ENCODE measurements at places on chromosomes 11 and 22.

DNA sequence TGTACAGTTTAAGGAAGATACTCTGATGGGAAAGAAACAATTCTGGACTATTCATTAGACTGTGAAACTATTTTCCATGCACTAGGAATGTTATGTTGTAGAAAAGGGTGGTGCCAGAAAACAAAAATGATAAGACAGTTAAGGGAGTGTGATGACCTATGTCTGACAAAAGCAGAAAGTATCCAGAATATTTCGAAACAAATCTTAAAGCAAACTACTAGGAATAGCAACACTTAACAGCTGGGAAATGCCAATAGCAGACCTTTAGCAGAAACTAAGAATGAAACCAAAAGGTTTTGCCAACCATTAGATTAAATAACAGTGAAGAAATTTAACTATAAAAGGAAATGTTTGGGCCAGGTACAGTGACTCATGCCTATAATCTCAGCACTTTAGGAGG is 3.3 kb upstream of the ARHGAP20 start:
- no peak for DNase-seq

- peak; percentile 83 for DNase-seq
These were observed 19.5 kb downstream of the IL17REL start for GRCh38 chr22:49992921-49993648.

DNA sequence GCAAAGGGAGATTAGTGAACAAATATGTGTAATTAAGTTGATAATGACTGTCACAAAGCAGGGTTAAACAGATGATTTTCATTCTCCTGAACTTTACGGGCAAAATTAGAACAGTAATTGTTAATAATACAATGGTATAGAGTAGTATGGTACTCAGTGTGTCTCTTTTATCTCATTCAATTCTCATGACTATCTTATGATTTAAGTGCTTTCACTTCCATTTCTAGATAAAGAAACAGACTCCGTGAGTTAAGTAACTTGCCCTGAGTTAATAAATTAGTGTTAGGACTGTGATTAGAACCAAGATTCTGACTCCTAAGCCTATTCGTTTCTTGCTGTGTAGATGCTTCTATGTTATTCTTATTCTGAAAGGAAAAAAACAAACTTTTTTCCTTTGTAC is 22.0 kb downstream of the PIH1D2 start:
- DNase-seq, result no peak

- DNase-seq, result no peak
These were observed 135.9 kb downstream of the FDX1 start for GRCh38 chr11:110565357-110566336.

GRCh38 chr11:74464746-74465145 is 2.6 kb downstream of the KCNE3 start:
- DNase-seq, result no peak

- DNase-seq, result no peak
These were observed 1.7 kb upstream of the CAVIN3 start for GRCh38 chr11:6321961-6322362.

GRCh38 chr11:58688789-58689503 is 42.8 kb downstream of the GLYAT start:
- no peak for DNase-seq

DNA sequence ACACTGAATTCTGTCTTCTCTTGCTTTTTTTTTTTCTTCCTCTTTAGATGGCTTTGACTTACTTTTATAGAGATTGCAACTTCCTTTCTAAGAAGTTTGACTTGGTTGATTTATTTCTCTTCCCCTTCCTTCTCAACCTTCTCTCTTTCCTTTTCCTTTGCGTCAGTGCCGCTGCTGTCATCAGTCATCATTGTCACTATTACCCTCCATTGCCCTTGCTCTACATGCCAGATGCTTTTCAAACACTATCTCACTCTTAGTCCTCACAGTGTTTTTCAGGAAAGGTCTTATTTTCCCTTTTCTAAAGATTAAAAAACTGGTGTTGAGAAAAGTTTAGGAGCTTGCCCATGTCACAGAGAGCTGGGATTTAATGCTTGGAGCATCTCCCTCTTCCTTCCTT is 74.7 kb upstream of the C11orf87 start:
- DNase-seq, result no peak

DNA sequence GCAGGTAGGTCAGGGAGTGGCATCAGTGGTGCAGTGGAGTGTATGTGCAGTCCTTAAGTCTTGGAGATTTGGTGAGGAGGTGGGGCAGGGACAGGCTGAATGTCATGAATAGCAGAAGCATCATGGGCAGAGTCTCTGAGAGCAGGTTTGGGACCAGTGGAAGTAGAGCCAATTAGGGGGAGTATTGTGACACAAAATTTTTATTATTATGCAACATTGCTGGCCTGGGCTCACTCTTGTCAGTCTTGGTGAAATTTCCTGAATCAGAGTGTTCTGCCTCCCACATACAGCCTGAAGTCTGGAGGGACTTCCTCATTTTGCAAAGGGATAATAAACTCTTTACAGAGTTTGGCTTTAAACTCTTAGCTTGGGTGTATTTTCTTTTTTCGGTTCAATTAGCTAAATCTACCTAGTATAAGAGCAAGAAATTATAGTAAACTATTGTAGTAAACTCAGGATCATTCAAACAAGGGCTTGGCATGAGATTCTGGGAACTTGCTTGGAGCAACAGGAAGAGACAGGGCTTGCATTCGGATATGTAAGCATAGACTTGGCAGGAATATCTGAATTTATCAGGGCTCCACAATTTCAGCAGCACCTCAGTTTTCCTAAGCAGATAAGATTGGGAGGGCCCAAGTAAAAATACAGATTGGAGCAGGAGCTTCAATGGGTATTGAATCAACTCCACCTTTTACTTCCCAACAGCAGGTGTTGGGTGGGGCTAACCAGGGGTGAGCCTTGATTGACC is 67.7 kb downstream of the FDX1 start:
- no peak for DNase-seq

DNA sequence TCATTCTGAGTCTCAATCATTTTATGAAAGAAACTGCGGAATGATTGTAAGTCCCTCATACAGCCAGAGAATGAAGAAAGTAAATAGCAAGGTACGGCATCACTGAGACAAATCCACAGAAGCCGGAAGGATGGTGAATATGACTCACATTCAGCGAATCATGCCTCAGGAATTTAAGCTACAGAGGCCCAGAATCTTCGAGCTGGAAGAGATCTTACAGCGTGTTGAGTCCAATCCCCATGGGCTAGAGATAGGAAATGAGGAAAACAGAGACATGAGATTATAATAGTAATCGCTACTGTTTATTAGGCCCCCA is 173.2 kb downstream of the KIF18A start:
- DNase-seq, result peak; percentile 4

- DNase-seq, result peak; percentile 42
These were observed 111.4 kb upstream of the TBCEL start for GRCh38 chr11:120912504-120912903.

GRCh38 chr11:131681920-131682319 is 311.5 kb downstream of the NTM start:
- DNase-seq, result no peak

GRCh38 chr11:70112017-70112434 is 33.9 kb downstream of the ANO1 start:
- DNase-seq, result no peak

- peak; percentile 27 for DNase-seq
These were observed 13.1 kb downstream of the IFT27 start for GRCh38 chr22:36762687-36763260.

DNA sequence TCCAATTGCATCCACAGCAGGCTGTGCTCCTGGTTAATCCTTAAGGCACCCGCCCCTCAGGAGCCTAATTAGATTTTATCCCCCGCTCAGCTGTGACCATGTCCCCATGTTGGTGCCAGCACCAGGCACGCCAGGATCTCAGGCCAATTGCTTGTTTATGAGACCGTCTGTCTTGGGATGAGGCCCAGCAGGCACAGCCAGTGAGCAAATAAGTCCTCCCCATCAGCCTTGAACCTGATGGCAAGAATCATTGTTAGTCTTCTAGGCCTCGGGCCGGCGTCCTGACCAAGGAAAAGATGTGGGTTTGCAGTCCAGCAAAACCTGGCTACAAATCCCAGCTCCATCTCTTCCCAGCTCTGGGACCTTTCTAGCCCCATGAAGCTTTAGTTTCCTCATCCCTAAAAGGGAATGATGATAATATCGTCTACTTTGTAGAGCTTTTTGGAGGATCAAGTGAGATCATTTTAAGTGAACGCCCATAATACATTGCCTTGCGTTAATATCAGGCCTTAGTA is 57.3 kb downstream of the TP53I11 start:
- no peak for DNase-seq

DNA sequence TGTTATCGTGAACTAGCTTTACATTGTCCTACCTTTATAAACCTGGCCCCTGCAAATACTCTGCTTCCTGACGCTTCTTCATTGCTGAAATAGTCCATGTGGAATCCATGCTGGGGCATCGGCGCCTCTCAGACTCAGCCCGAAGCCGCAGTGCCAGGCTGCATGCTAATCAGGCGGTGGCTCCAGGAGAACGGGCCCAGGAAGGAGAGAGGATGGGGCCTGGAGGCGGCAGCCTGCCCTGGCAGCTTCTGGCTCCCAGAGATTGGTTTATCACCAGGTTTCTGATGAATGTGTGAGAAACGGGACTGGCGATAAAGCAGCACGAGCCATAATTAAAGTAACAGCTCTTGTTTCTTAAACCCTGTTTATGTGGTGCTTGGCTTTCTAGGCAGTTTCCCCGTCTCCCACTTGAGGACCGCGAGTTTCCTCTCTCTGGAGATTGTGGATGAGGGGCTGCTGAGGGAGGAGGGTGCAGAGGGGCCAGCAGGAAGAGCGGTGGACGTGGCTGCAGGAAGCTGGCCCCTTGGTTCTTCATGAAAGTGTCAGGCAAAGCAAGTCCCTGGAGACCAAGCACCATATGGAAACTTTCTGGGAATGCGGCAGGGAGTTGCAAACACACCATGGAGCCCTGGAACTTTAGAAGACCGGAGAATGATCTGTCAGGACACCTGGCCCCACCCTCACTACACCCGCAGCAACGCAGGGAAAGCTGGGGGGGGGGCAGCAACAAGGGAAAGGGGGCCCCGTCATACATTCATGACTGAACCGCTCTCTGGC is 93.4 kb downstream of the NTM start:
- no peak for DNase-seq

- DNase-seq, result no peak
These were observed 31.0 kb upstream of the AMOTL1 start for GRCh38 chr11:94737171-94737611.

DNA sequence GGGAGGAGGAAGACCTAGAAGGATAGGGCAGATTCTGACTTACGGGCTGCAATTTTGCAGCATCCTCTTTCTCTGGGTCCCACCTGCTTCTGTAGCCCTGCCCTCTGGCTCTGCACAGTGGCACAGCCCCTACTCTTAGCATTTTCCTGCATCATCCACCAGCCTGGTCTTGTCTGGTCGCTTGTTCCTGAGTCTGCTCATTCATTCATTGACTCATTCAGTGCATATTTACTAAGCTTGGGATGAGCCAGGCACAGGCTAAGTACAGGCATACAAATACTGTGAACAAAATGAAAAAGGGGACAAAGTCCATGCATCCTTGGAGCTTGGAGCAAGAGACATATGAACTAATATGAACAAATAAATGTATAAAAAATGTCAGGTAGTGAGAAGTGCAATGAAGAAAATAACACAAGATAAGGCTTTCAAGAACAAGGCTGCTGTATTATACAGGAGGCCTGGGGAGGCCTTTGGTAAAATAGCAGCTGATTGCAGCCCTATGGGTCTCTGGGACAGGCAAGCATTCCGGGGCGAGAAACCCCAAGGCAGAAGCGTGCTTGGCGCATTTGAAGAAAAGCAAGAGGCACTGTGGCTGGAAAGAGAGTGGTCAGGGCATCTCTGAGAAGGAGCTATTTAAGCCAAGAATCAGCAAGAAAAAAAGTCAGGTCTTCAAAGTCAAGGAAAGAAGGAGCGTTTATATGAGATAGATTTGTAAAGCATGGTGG is 108.0 kb upstream of the ALX4 start:
- DNase-seq, result no peak

DNA sequence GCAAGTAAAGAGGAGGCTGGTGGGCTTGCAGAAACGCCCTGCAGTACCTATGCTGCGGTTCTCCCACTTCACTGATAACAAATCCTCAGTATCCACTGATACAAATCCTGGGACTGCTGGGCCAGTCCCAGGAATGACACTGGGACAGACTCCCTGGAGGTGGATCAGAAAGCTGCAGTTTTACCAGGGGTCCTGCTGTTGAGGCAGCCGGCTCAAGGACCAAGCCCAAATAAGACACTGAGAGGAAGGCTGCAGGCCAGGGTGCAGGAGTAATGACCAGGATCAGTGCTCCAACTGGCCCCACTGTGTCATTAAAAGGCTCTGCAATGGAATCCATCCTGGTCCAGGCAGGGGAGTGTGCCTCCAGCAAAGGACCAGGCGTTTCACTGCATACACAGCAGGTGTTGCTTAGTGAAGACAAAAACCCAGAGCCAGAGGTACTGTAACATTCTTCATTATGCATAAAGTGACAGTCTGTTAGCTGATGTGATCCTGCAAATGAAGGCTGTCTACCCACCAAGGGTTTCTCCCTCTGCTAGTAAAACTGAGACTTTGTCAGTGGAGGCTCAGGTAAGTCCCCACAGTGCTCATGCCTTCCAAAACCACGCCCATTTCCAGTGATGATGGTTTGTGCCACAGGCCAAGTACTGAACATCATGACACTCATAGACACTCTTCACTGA is 1.4 kb upstream of the C22orf39 start:
- DNase-seq, result peak; percentile 56

GRCh38 chr11:105273660-105274280 is 134.2 kb upstream of the CARD18 start:
- no peak for DNase-seq

DNA sequence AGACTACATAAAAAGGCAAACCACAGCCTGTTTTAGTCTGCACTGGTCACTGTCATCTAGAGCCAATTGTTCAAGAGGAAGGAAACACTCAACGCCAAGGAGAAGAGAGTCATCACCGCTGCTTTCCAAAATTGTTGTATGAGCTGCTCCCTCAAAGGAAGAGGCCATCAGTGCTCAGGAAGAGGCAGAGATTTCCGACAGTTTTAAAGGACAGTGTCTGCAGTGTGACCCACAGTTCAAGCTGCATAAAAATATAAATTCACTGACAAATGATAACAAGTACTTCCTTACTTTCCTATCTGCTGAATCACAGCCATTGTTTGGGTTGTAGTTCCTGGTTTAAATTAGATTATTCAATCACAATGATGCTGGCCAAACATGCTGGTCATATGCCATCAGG is 16.4 kb downstream of the PRCP start:
- no peak for DNase-seq

DNA sequence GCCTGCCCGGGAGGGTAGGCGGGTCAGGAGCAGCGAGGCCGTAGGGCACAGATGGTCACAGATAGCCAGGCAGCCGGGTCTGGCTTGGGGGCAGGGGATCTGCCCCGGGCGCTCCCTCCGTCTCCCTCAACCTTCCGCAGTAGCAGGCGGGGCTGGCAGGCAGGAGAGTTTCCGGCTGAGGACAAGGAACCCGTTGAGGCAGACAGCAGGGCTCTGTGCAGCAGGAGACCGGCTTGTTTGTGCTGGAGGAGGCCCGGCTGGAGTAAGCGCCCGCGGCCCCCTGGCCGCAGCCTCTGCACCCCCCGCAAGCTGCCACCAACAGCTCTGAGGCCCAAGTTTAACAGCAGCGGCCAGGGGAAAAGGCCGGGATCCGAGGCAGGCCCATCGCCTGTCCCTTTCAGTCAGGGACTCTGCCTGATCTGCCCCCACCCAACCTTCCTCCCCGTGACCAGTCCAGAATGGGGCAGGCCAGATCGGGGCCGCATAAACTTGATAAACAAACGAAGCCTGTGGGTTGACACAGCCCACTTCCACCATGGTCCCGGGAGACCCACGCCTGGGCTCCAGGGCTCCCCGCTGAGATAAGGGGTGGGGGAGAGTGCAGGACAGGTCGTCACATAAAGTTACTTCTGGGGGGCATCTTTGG is 13.6 kb downstream of the SCARF2 start:
- no peak for DNase-seq

Data from Karpas-422 (cell line).